CD4-positive, alpha-beta T cell treated with Interleukin-15 for 1 hour (primary cell): ENCODE measurements at places on chromosomes 1 and 21.

DNA sequence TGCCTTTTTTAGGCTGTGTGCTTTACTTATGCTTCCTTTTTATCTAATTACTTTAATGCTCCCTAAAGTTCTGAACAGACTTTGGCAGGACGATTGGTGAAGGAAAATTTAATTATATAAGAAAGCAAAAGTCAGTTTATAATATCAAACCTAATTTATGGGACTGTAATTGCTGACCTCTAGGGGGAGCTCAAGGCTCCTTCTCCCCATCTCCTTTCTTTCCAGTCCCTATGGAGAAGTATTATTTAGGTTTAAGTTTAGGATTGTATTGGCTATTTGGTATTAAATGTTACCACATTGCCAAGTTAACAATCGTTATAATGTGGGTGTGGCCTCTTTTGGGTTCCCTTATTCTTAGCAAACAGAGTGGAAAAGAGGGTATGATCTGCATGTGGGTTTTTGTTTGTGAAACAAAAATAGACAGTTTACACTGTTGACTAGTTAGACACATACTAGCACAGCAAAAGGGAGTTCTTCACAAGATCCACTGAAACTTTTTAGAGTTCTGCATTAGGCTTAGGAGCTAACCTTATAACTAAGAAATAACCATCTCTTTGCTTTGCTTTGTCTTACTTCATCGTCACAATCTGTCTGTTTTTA, 48.2 kb upstream of the TNFSF4 start:
- no peak for DNase-seq

- no peak for DNase-seq
These were observed 5.8 kb downstream of the HAO2 start for GRCh38 chr1:119374208-119374874.

- DNase-seq, result no peak
These were observed 63.6 kb upstream of the NGF start for GRCh38 chr1:115401676-115402075.

GRCh38 chr1:221117548-221117951, 238.3 kb downstream of the HLX start:
- DNase-seq, result no peak

DNA sequence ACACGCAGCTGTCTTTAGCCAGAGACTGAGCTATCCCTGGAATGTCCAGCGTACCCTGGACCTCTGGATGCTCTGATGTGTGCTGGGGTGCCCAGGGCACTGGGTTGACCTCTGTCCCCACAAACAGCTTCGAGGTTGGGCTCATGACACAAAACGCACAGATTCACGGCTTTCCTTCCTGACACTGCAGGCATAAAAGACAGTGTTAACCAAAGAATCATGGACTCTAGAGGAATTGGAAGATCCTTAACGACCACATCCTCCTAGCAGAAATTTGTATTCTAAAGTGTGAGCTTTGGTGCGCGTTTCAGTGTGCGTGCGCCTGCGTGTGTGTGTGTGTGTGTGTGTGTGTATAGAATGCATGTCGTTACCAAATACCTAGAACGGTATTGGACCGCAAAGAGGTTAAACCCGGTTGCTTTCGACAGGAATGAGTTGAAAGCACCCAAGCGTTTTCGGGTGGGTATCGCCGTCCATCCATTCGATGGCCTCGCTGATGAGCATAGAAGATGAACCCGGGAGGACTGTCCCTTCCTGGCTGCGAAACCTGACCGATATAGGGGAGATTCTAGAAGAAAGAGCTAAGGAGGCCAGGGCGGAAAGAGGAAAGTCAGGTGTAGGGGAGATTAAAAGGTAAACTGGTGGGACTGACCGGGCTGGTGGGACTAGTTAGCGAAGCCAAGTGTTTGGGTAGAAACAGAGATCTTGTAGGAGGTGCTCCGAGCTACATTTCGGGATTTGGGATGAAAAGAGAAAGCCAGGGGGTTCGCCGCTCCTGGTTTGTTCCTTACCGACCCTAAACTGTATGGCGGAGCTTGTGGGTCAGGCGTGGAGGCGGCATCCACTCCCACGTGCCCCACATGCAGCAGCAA, 6.8 kb upstream of the LHX9 start:
- no peak for DNase-seq

DNA sequence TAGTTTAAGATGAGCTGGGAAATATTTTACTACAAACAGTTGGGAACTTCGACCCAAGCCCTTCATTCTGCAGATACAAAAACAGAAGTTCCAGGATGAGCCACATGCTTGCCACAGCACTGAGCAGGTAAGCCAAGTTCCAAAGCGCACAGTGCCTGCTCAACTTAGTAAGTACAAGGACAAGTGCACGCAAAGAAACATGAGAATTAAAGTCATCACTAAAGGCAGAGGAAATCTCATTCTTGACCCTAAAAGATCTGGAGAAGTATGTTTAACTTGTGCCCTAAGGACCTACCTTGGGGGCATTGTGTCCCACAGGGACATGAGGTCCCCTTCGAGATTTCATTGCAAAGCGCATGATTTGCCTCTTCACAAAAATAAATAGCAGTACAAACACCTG, 1.2 kb upstream of the UBAP2L start:
- no peak for DNase-seq

GRCh38 chr1:202046748-202047708, 36.6 kb downstream of the ELF3 start:
- no peak for DNase-seq

DNA sequence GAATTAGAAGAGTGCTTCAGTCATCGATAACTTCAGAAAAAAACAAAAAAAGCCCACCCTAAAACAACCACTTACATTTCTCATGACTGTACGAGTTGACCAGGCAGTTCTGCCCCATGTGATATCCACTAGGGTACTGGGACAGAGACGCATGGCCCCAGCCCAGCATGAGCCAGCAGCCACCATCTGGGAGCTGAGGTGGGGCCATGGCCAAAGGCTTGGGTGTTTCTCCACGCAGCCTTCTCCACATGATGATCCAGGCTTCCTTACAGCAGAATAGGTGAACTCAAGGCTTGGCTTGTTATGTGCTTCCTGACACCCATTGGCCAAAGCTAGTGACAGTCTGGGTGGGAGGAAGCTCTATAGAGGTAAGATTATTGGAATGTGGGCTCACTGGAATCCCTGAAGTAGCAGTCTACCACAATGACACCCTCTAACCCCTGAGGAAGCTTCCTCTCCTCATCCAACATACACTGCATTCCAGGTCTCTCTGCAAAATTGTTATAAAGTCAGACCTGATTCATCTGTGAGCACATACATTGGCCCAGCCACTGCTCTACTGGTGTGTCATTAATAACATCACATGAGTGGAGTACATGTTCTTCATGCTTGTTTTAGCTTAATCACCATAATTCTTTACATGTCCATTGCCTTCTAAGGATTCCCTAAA, 66.3 kb upstream of the NTPCR start:
- DNase-seq, result no peak

GRCh38 chr1:109257682-109258421, 8.5 kb downstream of the CELSR2 start:
- no peak for DNase-seq

GRCh38 chr1:47482786-47483185, 44.9 kb downstream of the FOXD2 start:
- no peak for DNase-seq

- peak; percentile 12 for DNase-seq
These were observed 1.0 kb downstream of the FTCD start for GRCh38 chr21:46154155-46154954.

- DNase-seq, result no peak
These were observed 47.5 kb downstream of the AGPAT3 start for GRCh38 chr21:43912500-43912899.

DNA sequence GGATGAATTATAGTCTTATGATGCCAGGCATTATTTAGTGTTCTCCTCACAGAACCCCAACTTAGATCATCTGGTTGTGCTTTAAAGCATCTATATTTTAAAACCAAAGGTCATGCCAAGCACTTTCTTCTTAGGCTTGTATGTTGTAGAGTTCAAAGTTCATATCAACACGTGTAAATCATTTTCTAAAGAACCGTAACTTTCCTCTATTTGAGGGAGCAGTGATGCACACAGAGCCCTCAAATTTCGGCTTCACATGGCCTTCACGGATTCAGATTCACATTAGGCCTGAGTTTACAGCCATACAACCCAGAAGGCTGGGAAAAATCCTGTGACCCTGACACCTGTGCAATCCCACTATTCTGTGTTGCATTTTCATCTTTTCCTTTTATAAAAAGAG, 52.1 kb upstream of the SEC16B start:
- no peak for DNase-seq

- DNase-seq, result peak; percentile 44
These were observed 131.3 kb downstream of the TOMM20 start for GRCh38 chr1:234997201-234997895.

- DNase-seq, result no peak
These were observed 7.9 kb downstream of the DISC1 start for GRCh38 chr1:231634323-231635013.

DNA sequence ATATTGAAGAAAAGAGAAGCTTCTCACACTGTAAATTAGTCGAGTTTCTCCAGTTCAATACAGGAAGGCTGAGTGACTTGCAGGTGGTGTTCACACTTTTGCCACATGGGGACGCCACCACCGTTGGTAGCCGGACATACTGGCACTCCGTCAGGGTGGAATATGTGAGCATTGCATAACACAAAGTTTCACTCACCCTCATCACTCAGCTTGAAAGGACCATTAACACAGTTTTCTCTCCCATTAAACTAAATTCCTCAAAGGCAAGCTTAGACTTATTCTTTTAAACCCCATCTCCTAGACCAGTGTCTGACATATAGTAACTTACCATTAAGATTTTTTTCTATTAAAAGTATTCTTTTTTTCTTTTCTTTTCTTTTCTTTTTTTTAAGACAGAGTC, 105.3 kb upstream of the SERBP1 start:
- DNase-seq, result peak; percentile 44

- no peak for DNase-seq
These were observed 44.9 kb upstream of the ECE1 start for GRCh38 chr1:21335088-21335691.

- DNase-seq, result no peak
These were observed 20.5 kb upstream of the NRDC start for GRCh38 chr1:51899022-51899421.

- peak; percentile 44 for DNase-seq
These were observed 663 bp downstream of the CAMTA1 start for GRCh38 chr1:6785728-6786505.

- DNase-seq, result no peak
These were observed 323.5 kb upstream of the LRRC7 start for GRCh38 chr1:69244211-69244610.

DNA sequence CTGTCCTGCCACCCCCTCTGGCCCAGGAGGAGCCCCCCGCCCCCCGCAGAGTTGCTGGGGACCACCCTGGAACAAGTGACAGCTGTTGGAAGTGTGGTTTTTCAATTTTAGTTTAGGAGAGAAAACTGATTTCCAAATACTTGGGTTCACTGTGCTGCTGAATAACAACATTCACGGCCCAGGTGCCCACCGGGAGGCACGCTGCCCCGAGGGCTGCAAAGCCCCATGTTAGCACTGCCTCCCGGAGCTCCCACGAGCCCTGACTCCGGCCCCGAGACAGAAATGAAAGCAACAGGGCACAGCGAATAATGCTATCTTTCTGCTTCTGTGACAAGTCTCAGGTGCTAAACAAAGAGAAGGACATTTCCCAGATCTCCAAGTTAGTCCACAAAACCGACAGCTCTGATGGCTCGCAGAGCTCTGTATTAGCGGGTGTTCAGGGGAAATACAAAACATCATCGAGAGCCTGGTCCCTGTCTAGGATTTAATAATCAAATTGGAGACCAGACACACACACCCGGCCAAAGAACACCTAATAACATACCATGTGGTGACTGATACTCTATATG, 451.5 kb downstream of the KIF26B start:
- DNase-seq, result no peak

- DNase-seq, result no peak
These were observed 130.5 kb downstream of the RWDD3 start for GRCh38 chr1:95364546-95364945.

DNA sequence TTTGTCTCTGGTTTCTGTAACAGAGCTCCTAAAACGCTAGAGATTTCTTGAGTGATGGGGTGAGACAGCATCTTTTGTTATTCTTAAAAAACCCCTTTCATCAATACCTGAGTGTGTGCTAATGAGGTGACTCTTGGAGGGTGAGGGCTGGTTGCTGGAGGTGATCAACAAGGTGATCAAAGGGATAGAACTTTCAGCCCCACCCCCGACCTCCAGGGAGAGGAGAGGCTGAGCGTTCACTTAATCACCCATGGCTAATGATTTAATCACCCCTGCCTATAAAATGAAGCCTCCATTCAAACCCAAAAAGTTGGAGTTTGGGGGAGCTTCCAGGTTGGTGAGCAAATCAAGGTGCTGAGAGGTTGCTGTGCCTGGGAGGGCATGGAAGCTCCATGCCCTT, 175.4 kb downstream of the SLC35F3 start:
- no peak for DNase-seq

- no peak for DNase-seq
These were observed 150.6 kb downstream of the RWDD3 start for GRCh38 chr1:95384567-95384966.

GRCh38 chr1:105678334-105678733, 1378.1 kb upstream of the PRMT6 start:
- DNase-seq, result no peak

DNA sequence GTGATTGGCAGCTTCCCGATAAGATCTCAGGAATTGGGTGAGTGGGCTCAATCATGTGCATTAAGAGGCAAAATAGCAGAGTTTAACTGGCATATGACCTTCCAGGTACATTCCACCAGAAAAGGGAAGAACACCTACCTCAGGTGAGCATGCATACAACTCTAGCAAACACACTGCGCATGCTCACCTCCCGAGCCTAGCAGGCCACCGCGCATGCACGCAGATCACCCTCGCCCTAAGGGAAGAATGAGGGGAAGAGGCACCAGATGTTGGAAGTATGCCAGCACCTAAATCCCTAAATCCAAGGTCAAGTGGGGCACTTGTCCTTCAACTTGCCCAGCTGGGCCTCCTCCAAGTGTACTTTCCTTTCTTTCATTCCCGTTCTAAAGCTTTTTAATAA, 23.6 kb upstream of the CBR3 start:
- no peak for DNase-seq

DNA sequence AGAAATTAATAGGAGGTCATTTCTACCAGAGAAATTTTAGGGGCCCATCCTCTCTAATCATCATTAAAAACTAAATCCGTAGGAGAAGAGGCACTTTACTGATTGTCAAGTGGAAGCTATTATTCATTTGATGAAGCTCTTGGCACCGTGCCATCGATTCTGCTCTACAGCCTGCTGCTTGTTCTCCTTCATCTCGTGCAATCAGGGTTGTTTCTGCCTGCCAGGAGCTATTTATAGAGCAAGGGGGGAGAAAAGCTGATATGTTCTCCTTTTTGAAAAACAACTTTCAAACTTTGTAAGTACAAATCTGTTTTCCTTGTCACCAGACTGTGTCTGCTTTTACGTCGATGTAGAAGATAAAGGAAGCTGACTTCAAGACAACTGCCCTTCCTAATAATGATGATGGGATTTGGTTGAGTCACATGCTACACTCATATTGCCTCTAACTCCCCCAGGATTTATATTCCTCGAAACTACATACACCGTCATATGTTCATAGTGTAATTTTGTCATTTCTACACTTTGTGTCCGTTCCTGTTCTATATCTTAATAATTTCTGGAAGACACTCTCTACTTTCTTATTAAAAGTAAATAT, 169.6 kb upstream of the LHX8 start:
- no peak for DNase-seq

- no peak for DNase-seq
These were observed 1.1 kb downstream of the CEP350 start for GRCh38 chr1:179955731-179956130.
